IPS-NIHi11 (cell line): ENCODE measurements at places on chromosomes 5 and 9.
A peak's percentile ranks its signal among the peaks of the same experiment; 100 is the strongest.

DNA sequence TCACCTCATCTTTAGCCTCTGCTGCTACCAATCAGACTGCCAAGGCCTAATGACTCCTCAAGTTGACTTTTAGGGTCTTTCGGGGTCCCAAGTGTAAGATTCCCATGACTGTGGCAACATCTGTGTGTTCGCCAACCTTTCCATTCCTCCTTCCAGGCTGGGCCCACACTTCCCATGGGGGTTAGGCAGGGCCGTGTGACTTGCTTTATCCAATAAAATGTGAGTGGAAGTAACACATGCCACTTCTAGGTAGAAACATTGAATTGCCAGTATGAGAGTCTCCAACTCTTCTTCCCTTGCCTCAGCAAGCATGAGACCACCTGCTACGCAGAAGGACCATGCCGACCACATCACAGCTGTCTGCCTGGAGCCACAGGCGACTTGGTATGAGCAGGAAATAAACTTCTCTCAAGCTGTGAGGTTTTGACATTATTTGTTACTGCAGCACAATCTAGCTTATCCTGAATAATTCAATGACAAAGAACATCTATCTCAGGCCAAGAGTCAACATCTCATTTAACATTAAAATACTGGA lies 190.4 kb upstream of the IER5L start:
- no peak for DNase-seq

GRCh38 chr5:177458912-177459350 lies 12.3 kb downstream of the PRR7 start:
- no peak for DNase-seq

DNA sequence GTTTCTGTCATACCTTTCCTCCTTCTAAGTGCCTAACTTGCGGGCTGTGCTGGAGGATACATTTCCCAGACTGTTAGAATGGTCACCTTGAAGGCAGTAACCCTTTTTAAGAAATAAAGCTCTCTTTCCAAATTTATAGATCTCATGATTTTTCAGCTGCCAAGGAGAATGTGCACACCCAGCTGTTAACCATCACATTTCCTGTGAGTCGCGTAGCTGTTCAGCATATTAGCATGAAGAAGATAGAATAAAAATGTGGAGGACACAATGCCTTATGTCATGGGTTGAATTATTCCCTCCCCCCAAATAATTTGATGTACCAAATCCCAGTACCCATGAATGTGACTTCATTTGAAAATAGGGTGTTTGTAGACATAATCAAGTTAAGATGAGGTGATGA lies 729.4 kb downstream of the MTRR start:
- DNase-seq: no peak

GRCh38 chr9:38288502-38288901 lies 104.0 kb upstream of the ALDH1B1 start:
- no peak for DNase-seq

DNA sequence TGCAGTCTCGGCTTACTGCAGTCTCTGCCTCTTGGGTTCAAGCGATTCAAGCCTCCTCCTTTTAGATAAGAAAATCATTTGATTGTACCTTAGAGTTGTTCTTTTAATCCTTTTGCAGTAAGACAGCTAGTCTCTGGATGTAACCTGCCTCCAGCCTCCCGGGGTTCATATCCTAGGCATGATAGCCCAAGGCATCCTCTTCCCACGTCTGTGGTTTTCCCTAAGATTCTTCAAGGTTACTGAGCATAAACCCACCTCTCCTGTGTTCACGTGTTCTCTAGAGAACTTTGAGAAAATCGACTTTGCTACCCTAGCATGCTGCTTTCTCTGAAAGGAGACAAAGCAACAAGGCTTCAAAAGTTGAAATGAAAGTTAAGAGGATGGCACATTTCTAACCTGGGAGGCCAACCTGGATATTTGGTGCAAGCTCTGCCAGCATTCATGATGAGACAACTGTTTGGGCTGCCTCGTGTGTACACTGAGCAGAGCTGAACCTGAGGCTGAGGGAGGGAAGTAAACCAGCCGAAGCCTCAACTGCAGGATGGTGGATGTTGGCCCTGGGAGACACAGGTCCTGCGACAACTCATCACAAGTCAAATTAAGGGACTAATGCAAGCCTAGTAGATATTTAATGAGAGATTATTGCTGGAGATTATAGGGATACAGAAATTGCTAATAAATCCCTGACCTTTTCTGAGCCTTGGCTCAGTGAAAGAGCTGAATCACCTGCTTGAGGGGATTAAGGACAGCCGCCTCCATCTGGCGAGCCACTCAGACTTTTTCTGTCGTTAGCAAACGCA lies 261.8 kb downstream of the ARHGAP26 start:
- DNase-seq: no peak

DNA sequence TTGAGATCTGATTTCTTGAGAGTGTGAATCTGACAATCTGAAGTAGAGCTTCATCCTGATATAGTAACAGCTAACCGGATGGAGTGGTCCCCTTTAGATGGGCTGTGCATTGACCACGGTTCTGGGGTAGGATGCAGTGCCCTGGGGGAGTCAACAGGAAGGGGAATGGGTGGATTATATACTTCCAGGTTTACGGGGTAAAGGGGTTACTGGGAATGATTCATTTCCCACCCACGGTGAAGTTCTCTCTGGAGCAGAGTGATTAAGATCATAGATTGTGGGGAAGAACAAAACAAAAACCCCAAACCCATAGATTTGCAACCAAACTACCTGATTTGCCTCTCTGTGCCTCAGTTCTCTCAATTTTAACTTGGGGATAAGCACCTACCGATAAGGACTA lies 1.5 kb upstream of the B4GALT7 start:
- no peak for DNase-seq

GRCh38 chr9:138112090-138112748 lies 234.6 kb downstream of the CACNA1B start:
- no peak for DNase-seq

DNA sequence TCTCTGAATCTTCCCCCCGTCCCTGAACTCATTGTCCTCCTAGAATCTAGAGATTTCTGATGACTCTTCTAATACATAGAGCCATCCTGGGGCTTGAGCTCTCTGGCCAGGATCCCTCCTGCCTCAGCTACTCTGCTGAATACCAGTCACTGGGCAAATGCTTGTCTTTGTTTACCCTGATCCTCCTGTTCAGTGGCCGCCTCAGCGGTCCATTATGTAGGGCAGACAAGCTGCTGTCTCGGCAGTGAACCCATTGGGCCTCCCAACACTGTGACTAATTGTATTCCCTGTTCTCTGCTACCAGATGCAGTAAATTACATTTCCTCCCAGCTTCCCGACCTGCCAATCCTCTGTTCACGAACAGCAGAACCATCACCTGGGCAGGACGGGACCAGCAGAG lies 151.6 kb downstream of the PALM2AKAP2 start:
- DNase-seq: no peak

DNA sequence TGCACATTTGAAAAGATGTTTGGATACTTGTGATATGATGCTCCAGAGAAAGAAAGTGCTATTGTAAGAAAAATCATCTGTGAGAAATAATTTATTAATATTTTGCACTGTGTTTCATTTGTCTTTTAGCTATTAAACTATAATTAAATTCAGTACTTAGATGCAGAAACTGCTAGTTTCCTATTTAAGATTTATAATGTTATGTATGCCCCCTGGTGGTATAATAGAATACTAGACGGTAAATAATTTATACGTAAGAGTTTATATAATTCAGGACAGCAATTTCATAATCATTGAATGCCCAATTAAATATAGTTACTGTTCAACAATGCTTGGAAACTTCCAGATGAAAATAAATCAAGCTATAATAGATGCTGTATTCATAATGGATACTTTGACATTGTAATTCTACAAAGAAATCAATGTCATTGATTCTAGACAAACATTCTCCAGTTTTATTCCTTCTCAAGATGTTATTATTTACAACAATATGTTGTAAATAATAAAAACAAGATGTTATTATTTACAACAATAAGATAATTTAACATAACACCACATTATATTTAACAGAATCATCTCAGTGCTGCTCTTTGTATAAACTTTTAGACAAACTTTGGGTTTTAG lies 101.0 kb downstream of the TMEM232 start:
- no peak for DNase-seq

DNA sequence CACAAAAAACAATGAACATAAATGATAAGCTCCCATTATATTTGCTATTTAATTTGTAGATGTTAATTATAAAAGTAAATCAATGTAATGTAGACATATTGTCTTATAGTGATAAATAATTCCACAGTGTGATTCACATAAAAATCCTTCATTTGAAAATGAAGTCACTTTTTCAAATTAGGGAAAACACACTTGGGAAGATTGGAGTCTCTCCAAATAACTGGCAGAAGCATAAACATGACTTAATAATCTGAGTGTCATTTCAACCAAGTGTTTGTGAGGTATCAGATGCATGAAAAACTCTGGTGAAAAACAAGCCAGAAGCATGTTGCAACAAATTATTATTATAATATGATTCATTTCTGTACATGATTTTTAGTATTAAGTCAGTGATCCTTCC lies 102.2 kb downstream of the CETN3 start:
- no peak for DNase-seq

GRCh38 chr5:32794086-32794485 lies 83.0 kb downstream of the NPR3 start:
- peak; percentile 44 for DNase-seq

- DNase-seq: no peak
Observed at GRCh38 chr5:148336704-148337435, 1.5 kb downstream of the SPINK9 start.

DNA sequence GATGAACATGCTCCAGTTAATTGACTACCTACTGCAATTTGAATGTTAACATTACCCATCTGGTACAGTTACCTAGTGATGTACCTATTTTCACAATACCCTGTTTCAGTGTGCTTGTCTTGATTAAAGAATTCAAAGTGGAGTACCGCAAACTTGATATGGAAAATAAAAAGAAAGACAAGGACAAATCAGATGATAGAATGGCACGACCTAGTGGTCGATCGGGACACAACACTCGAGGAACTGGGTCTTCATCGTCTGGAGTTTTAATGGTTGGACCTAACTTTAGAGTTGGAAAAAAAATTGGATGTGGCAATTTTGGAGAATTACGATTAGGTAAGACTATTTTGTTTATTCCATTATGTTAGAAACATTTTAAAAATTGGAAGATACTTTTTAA lies 33.5 kb downstream of the CSNK1G3 start:
- no peak for DNase-seq

DNA sequence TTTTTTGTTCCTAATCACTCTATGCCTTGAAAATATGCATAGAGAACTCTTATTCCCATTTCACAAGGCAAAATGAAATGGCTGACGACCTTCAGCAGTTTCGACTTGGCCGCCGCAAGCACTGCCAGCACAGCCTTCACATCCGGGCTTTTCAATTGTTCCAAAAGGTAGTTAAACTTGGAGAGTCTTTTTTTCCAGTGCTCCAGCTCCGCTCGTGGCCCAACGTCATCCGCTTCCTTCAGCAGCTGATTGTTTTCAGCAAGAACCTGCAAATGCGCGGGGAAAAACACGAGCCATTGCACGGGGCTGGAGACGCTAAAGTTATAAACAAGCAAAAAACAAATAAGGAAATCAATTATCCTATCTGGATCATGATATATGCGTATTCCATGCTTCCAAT lies 25.4 kb downstream of the DNAH5 start:
- no peak for DNase-seq

DNA sequence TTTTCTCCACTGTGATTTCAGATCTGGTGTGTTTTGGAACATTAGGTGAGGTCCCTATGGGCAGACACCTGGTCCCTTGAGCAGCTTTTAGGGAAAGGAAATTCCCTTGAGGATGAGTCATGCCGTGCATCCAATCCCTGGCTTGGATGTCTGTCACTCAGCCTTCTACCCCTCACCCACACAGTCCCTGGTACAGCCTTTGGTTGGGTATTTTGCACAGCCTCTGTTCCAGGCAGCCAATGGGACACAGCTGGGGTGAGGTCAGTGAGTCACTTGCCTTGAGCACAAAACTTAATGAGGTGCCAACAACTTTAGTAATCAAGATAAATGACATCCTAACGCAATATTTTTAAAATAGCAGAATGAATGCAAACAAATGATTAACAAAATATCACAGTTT lies 22.7 kb upstream of the SVEP1 start:
- DNase-seq: peak; percentile 28

GRCh38 chr9:136546697-136547501 lies 1.1 kb upstream of the NOTCH1 start:
- DNase-seq: no peak

GRCh38 chr9:33524306-33524947 lies 376 bp downstream of the ANKRD18B start:
- DNase-seq: peak; percentile 12
